ELR (cell line): ENCODE measurements at places on chromosomes 2 and 18.

DNA sequence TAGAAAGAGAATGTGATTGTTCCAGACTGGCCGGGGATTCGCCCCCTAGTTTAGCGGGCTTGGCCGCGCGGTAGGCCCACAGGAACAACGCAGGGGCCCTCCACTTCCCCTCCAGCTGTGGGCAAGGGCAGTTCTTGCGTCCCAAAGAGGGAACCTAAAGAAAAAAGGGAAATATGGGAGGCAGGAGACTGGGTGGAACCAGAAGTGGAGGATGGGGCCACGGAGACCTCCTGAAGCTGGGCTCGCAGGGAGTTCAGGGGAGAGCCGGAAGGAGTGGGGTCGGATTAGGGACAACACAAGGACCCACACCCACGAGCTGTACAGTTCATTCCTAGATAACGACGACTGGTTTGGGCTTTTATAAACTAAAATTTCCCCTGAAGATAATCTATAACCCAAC is 18.2 kb downstream of the GNLY start:
- no peak for DNase-seq

DNA sequence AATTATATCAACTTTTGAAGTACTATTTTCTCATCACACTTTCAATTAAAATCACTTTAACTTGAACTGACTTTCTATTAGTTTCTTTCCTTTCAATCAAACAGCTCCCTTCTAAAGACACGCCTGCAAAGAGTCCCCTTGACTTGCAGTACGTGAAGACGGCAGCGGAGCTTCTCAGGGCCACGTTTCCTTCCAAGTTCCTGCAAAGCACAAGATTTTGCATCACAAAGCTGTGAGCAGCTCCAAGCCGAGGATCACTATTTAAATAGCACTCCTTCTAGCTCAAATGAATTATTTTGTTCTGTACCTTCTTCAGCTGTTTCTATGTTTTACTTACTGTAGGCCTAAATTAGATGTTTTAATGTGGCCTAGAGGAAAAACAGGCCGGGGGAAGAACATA is 30.8 kb downstream of the SH3YL1 start:
- DNase-seq = no peak

DNA sequence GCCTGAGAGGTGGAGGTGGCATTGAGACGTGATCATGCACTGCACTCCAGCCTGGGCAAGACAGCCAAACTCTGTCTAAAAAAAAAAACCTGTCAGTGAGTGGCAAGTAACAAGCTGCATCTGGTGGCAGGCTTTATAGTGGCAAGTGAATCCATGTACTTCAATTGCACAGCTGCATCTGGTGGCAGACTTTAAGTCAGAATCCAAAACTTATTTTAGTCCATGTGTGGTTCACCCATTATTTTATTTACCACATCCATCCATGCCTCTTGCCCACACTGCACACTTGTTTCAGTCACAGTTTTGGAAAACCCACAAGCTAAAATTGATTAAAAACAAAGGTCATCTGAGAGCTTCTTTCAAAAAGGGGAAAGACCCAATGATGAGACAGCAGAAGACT is 1636.4 kb upstream of the NXPH2 start:
- no peak for DNase-seq

- DNase-seq = no peak
Measured at GRCh38 chr2:43107679-43108078, 118.7 kb downstream of the ZFP36L2 start.

DNA sequence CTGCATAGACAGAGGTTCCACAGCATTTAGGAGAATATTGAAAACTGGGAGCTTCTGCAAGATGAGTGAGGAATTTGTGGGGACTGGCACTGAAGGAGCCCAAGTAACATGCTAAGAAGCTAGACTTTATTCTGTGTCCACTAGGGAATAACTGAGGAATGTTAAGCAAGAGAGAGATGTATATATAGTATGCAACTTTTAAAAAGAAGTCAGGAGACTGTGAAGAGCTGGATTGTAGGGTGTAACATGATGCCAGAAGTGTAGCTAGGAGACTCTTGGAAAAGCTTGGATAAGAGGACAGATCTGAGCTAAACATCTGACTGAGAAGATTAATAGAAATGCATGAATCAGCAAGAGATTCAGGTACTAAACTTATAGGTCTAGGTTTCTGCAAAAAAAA is 270.6 kb upstream of the MMADHC start:
- DNase-seq = peak; percentile 4

GRCh38 chr2:241601841-241602240 is 35.1 kb downstream of the THAP4 start:
- DNase-seq = no peak

DNA sequence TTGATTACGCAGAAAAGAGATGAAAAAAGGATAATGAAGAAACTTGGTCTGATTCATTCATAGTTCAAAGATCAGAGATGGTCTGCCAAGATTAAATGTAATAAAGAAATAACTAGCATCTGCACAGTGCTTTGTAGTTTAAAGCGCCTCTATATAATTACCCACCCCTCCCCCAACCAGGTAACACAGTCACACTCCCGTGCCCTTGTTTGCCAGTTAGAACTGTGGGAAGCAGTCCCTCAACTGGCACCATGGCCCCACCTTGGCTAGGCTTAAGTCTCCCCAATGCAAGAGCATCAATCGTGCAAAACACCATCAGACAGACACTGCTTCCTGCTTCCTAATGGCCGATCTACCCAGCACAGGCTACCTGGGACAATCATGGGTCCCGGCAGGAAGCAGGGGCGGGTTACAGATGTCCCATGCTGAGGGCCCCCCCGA is 11.6 kb downstream of the ADCY3 start:
- no peak for DNase-seq

- DNase-seq = no peak
Measured at GRCh38 chr2:168550670-168551069, 94.6 kb downstream of the CERS6 start.

GRCh38 chr2:231565887-231566594 is 26.6 kb upstream of the TEX44 start:
- no peak for DNase-seq

DNA sequence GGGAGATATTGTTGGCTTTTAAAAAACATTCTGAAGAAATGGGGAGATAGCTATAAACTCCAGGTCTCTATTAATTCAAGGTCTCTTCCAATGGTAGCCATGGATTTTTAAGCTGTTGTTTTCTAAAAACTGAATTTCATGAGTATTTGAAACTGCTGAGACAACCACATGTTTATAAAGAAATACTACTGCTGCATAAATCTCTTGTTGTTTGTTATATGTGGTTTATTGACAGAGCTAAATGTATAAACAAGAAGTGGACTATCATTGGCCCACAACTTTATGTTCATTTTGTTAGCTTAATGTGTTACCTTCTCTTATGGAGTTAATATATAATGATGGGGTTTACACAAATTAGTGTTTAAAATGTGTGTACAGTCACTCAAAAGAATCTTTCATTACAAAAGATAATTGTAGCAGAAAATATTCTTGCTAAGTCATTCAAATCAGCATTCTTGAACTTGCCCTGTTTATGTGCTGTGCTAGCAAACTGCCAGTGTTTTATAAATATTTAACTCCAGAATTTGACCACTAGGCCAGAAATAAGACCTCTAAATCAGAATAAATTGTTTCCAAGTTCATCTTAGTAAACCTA is 242.1 kb downstream of the TMX3 start:
- DNase-seq = no peak

DNA sequence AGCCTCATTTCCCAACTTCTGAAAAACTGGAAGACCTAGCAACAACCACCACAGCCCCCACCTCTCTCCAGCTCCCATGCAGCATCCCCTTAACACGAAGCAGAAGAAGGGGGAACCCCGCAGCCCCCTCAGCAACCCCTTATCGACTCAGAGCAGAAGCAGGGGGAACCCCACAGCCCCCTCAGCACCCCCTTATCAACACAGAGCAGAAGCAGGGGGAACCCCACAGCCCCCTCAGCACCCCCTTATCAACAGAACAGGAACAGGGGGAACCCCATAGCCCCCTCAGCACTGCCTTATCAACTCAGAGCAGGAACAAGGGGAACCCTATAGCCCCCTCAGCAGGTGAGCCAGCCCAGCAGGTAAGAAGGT is 6.7 kb downstream of the SLC66A2 start:
- DNase-seq = no peak

DNA sequence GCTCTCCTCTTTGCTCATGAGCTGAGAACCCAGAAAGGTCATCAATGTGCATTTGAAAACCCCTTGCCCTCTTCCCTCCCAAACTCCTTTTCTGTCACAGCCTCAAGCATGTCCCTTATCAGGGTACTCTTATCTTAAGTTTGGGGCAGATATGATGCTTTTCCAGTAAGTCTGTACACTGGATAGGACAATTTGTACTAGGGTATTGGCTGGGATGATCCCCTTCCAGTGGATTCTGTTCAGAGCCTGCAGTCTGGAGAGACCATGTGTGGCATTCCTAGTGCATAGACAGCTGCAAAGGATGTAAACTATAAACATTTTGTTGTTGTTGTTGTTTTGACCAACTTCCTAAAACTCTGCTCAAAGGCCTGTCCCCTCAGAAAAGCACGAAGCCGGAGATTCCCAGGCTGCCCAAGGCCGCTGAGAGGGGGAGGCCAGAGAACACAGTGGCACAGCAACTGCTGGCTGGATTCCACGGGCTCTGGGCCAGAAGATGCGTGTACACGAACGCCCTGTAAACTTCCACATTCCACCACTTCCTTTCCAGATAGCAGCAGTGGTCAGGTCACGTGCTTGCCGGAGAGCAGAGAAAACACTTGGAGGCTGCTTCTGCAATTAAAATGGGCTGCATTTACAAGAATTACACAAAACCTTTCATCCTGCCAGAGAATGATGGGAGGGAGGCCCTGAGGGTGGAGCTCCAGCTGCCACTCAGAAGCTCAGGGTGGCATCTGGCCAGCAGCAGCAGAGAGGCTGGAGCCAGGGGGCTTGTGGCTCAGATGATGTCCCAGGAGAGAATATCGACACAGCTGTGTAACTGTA is 42.1 kb downstream of the BMP10 start:
- peak; percentile 96 for DNase-seq

DNA sequence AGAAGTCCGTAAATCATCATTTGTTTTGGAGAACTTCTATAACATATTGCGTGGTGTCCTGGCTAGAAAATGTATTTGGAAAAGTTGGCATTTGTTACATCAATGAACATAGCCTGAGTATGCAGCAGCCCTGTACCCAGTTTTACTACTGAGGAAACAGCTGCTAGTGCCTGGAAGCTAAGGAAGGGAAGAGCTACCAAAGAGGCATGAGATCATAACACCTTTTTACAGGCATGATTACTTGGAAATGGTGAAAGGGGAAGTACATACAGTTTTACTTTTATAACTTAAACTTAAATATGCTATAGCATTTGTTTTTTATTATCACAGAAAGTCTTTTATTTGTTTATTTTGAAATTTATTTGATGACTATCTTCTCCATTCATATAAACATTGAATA is 128.4 kb upstream of the MC4R start:
- no peak for DNase-seq

DNA sequence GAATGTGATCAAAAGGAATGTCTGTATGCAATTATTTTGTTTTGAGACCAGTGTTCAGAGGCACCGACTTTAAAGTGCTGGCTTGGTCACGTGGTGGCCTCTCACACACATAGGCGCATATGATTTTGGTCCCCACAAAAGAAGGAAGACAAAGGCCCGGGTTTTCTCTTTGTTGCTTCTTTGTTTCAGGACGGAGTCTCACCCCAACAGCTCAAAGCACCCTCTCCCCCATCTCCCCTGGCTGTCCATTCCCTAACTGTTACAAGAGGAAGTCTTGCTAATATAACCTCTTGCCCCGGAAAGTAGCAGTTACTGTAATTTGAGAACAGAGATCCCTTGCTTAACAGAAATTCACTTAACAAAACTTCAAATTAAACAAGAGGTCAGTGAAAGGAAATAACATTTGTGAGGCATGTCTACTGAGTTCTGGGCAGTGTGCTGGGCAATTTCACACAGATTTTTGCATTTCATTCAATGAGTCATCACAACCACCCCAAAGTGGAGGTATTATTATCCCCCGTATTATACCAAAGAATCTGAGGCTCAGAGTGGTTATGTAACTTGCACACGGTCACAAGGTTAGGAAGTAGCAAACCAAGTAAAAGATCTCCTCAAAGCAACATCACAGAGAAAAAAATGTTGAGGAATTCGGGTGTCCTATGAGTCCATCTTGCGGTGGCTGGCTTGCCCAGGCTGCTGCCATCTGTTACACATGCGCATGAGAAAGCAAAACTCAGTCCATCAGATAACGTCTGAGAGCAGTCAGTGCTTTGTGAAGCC is 75.8 kb downstream of the SDC1 start:
- DNase-seq = peak; percentile 93

DNA sequence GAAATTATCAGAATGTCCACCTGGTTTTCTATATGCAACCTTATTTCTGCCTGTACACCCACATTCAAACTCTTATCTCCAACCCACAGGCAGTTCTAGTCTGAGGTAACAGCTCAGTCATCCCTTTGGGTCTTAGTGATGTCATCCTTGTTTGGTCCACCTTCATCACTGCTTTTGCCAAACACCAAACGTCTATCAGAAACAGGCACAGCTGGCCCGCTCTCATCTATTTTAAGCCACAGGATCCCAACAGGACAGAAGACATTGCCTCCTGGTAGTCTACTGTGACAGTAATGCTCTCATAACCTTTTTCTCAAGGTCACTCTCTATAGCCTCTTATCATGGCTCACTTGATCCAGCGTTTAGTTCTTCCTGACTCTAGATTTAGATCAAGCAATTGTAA is 99.0 kb upstream of the CHAC2 start:
- DNase-seq = no peak

GRCh38 chr2:46135958-46136357 is 161.2 kb upstream of the EPAS1 start:
- no peak for DNase-seq

GRCh38 chr18:63264871-63265270 is 54.7 kb downstream of the BCL2 start:
- DNase-seq = no peak

DNA sequence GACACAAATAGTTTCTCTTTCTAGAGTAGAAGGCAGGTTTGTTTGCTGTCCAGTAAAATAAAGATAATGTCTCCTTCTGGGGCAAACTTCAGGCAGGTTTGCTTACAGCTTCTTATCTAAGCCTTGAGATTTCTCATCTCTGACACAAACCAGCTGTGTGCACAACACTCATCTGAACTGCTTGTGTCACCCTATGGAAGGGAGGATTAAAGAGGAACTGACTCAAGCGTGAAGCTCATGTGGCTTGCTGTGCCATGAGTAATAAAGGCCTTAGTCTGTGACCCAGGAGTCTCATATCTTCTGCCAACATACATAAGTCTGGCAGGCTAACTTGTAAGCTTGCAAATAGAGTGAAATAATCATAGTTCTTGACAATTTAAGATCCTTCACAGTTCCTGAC is 24.2 kb upstream of the CPO start:
- DNase-seq = peak; percentile 92
